Posterior cingulate gyrus (tissue), 11 donors: ENCODE measurements at places on chromosomes 6 and 20.

DNA sequence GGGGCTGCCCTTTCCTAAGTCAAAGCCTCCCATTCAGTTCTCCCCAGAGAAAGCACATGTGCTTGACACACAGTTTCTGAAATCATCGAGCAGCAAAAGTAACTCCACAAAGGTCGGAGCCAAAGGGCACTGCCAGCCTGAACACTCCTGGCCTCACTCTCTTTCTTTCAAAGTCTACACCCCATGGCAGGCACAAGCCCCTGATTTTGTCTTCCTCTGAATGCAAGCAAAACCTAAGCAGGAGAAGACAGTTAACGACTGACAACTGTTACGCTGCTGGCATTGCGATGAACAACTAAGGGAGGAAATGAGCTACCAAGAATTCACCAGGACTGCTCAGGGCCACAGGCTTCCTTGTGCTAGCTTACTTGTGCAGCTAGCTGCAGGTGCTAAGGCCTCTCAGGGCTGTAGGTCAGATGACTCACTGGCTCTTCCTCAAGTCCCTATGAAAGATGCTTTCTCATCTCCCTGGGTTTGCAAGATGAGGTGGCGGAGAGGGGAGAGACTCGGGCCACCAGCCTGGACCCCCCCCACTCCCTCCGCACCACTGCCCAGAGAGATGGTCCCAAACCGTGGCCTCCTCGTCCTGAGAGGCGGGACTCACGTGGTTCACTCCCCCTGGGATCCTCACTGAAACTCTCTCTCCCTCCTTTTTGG, 208.2 kb downstream of the DLL1 start:
- no peak for DNase-seq

GRCh38 chr20:41424011-41424410, 57.4 kb upstream of the EMILIN3 start:
- DNase-seq: no peak

- DNase-seq: no peak
Observed at GRCh38 chr6:35128042-35128441, 13.1 kb downstream of the TCP11 start.

- no peak for DNase-seq
Observed at GRCh38 chr6:45626087-45626891, 248.6 kb upstream of the SUPT3H start.

DNA sequence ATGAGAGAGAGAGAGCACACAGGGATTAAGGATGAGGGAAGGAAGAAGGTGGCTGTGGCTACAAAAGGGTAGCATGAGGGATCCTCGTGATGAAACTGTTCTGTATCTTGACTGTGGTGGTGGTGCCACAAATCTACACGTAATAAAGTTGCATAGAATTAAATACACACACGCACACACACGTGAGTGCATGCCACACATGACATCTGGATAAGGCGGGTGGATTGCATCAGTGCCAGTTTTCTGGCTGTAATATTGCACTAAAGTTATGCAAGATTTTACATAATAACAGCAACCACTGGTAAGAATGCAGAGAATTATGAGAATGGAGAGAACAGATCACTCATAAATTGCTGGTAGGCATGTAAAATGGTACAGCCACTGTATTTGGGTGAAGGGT, 16.9 kb upstream of the STK35 start:
- DNase-seq: no peak

DNA sequence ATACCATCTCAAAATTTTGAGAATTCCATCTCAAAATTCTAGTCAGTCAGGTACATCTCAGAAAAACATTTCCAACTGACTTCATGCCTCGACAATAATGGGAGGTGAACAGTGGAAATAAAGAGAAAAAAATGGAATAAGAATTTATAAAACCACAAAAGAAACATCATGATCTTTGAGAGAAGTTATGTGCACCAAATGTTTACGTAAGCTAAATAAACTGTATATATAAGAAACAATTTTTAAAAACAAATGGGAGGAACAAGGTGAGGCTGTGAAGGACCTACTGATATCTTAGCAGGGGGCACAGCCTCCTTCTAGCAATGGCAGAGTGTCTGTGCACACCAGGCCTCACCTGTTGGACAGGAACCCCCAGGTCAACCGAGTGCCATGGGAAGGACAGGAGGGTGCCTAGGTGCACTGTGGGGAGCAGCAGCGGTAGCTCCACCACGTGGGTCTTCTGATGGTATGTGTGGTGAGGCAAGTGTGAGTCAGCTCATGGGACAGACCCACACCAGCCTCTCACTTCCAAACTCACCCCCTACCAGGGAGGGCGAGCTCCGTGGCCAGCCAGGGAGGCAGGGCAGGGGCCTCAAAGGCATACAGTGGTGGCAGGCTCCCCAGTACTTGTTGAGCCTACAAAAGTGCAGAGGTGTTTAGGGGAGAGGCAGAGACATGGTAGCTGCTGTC, 23.2 kb downstream of the DIDO1 start:
- DNase-seq: no peak

DNA sequence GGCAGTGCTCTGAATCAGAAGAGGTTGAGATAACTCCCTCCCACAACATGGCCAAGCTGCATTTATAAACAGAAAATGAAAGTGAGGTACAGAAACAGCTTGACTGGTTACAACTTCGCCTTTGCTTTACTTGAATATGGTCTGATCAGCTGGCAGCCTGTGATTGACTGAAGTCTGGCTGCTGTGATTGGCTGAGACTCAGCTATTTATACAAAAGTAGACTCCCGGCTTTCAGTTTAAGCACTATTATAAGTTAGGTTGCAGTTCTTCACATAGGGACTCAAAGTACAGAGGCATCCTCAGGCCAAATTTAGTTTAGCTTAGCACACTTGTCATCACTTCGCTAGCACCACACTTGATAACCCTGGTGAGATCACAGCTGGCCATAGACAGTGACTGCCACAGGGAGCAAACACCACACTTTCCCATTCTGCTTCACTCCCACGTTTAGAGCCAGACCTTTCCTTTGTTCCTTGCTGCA, 362.6 kb downstream of the EPM2A start:
- no peak for DNase-seq

GRCh38 chr6:139003751-139004150, 15.7 kb upstream of the REPS1 start:
- DNase-seq: no peak

- no peak for DNase-seq
Observed at GRCh38 chr20:49466114-49466912, 16.2 kb downstream of the KCNB1 start.

DNA sequence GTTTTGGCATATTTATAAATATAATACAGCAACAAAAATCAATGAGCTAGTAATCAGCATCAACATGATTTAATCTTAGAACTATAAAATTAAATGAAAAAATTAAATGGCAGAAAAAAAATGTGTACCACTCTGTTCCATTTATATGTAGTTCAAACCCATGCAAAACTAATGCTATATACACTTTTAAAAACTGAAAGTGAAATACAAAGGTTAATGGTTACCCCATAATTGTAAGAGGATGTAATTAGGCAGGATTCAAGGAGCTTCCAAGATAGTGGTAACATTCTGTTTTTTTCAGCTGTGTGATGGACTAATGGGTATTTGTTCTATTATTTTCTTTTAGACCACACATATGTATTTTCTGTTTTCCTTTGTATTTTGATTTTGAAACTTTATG, 492.1 kb downstream of the UTRN start:
- no peak for DNase-seq

GRCh38 chr6:82979657-82980056, 86.0 kb downstream of the UBE3D start:
- DNase-seq: no peak

GRCh38 chr6:69311888-69312287, 484.9 kb downstream of the LMBRD1 start:
- DNase-seq: no peak

- no peak for DNase-seq
Observed at GRCh38 chr6:52531834-52532233, 45.0 kb downstream of the TRAM2 start.

DNA sequence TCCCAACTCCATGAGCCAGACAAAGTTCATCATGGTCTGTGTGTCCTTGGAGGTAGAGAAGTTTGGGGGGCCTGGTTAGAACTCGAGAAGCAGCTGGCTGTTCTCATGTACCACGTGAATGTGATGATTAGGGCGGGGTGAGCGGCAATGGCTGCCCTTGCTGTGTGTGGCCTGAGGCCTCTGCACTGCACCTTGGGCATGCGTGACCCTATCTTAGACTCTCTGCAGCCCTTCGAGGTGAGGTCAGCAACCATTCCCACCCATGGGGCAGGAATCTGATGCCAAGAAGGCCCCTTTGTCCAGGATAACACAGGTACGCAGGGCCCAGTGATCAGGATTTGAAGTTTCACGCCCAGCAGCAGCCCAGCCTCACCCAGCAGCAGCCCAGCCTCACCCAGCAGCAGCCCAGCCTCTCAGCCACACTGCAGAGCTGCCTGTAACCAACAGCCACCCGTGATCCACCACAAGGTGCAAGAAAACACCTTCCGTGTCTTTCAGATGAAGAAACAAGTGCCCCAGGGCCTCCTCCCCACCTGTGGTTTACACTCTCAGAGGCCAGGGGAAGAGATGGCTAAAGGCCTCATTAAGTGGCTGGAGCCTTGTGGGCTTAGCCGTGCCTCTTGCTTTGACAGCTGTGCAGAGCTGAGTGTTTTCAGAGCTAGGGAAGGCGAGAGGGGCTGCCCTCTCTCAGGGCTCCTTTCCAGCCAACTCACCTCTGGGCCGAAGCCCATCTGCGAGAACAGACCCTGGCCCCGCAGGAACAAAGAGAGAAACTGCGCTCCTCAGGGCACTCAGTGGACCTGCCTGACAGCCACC, 195.2 kb upstream of the CDH4 start:
- DNase-seq: no peak

DNA sequence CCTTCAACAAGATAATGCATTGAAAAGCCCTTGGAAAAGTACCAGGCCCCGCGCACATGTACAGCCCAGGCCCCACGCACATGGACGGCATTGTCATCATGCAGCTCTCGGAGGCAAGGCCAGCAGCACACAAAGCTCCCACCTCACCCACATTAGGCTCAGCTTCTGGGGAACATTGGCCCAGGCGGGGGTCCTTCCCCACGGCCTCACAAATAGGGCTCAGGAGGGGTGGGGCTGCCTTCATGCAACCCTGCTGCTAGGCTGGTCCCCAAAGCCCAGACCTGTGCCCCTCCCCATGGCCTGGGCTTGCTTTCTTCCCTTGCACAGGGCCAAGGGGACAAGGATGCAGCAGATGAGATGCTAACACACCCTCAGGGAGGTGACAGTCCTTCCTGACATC, 26.7 kb downstream of the NPEPL1 start:
- no peak for DNase-seq

DNA sequence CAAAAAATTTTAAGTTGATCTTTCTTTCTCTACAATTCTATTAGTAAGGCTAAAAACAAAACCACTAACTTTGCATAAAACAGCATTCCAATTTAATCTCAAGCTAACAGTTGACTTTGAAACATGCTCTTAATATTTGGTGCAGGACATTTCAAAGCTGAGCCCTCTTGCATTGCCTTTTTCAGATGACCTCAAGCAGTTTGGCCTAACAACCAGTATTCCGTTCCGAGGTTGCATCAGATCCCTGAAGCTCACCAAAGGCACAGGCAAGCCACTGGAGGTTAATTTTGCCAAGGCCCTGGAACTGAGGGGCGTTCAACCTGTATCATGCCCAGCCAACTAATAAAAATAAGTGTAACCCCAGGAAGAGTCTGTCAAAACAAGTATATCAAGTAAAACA, 194.0 kb downstream of the ARHGAP18 start:
- DNase-seq: no peak

GRCh38 chr6:27839626-27840475, 72.3 kb downstream of the OR2B2 start:
- no peak for DNase-seq

DNA sequence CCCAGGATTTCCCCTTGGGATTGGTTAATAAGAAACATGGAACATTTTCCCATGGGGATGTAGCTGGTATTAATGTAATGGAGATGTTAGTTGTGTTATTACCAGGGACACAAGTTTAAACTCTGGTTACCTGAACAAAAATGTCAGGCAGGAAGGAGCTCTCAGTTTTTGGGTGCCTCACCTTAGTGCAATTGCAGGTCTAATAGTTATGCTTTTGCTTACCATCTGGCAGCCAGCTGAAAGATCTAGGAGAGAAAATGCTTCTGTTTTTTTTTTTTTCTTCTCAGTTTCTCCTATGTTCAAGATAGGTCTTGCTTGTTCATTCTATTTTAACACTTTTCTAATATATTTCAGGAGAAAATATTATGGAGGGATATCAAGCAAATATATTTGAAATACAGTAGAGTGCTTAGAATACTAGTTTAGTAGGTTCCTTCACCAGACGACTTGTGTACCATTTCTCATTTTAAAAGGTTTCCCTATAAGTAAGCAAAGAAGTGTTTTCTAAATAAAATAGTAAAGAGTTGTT, 4.2 kb upstream of the UBE2J1 start:
- no peak for DNase-seq

DNA sequence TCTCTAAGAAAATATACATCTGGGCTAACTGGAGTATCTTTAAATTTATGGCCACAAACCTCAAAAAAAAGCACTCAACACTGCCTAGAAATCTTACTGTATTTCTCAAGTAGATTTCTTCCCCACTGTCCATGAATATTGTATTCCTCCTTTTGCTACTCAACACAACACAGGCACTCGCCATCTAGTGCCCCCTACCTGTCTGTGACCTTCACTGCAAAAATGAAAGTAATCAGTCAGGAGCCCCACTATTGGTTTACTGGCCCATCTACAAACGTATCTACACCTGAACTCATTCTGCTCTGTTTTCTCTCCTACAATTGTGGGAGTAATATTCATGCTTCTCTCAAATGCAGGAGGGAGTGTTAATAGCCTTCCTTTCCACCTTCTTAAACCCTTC, 58.3 kb downstream of the LY86 start:
- DNase-seq: no peak

DNA sequence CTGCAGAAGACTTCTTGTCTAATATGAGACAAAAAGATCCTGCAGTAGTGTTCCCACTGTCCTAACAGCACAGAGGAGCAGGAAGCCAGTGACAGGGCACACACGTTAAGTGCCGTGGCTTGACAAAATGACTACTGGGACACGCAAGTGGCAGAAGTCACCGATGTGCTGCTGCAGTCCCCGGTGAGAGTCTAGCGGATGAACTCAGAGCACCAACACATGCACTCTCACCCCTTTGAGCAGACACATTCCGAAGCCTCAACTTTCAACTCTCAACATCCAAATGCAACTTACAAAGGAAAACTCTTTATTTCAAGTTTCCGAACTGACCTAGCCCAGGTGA, 898 bp downstream of the LAMA4 start:
- no peak for DNase-seq

- DNase-seq: peak; percentile 82
Observed at GRCh38 chr20:62984666-62985443, 21.9 kb downstream of the BHLHE23 start.

DNA sequence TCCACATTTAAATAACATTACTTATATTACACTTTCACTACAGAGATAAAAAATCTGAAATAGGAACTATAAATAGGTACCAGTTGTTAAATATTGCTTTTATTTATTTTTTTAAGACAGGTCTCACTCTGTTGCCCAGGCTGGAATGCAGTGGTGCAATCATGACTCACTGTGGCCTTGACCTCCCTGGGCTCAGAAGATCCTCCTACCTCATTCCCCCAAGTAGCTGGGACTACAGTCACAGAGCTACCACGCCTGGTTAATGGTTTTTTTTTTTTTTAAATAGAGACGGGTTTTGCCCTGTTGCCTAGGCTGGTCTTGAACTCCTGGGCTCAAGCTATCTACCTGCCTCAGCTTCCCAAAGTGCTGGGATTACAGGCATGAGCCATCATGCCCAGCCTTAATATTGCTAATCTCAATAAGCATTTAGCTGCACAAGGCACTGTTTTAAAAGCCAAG, 17.3 kb downstream of the EEF1E1 start:
- no peak for DNase-seq

- DNase-seq: no peak
Observed at GRCh38 chr20:59042151-59042795, at the start of gene PRELID3B. Gene PRELID3B (minus strand): TSS chr20:59042786. CDS start chr20:59042730, 56 bp downstream.
